ENCODE measurements at places on chromosomes 6 and 20.

- DNase-seq: no peak
Measured at GRCh38 chr6:80640176-80640575, 533.7 kb downstream of the BCKDHB start.

GRCh38 chr6:169141671-169142537 lies 111.7 kb downstream of the THBS2 start:
- DNase-seq: no peak

DNA sequence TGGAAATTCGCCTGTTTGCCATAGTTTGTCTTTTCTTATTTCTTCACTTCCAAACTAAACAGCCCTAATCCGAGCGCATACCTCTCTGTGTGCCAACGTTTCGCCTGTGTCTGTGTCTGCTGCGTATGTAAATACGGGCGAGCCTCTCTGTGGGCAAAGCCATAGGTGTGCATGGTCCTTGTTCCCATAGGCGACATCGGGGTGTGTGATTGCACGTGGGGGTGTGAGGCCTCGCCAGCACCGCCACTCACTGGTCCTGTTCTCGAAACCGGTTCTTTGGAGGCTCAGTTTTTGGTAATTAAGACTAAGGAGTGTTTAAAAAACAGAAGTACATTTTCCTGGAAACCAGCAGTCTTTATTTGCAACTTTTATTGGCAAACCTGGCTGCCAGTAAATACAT lies 6.0 kb upstream of the FOXC1 start:
- no peak for DNase-seq

- DNase-seq: no peak
Measured at GRCh38 chr6:143687591-143687990, 9.8 kb downstream of the PHACTR2 start.

DNA sequence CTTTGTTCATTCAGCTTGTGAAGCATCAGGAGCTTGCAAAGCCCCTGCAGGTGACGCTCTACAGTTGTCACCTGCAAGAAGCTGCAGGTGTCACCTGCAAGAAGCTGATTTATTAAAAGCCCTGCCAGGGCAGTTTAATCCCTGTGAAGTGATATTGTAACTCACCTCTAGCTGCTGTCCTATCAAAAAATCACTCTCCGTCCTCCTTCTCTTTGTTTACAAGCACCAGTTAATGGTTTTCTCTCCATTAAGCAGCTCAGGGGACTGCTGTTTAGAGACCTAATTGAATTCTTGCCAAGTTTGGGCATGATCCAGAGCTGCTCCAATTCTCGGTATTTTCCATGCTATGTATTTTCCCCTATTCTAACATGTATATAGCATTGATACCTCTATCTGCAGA lies 345.9 kb downstream of the ARHGAP18 start:
- DNase-seq: no peak

DNA sequence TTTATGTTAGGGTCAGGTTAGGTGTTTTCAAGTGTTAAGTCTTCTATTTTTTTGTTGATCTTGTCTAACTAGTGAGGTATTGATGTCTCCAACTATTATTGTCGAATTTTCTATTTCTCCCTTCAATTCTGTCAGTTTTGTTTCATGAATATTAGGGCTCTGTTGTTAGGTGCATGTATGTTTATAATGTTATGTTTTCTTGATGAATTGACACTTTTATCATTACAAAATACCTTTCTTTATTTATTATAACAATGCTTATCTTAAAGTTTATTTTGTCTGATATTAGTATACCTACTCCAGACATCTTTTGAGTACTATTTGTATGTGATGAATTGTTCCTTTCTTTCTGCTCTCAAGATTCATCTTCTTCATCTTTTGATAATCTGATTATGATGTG lies 12.9 kb upstream of the TRIM38 start:
- no peak for DNase-seq

- no peak for DNase-seq
Measured at GRCh38 chr6:88641178-88641903, 322.1 kb downstream of the RNGTT start.

DNA sequence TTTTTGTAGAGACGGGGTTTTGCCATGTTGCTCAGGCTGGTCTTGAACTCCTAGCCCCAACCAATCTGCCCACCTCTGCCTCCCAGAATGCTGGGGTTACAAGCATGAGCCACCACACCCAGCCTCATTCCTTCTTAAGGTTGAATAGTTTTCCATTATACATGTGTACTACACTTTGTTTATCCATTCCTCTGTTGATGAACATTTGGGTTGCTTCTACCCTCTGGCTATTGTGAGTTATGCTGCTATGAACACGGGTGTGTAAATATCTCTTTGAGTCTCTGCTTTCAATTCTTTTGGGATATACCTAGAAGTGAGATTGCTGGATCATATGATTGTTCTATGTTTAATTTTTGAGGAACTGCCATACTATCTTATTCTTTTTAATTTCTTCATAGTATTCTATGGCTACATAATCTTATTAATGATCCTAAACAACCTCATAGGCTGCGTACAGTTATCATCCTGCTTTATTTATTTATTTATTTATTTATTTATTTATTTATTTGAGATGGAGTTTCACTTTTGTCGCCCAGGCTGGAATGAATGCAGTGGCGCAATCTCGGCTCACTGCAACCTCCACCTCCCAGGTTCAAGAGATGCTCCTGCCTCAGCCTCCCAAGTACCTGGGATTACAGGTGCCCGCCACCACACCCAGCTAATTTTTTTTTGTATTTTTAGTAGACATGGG lies 49.2 kb upstream of the TLDC2 start:
- no peak for DNase-seq

GRCh38 chr6:158047563-158048323 lies 66.1 kb downstream of the SYNJ2 start:
- DNase-seq: no peak

- DNase-seq: no peak
Measured at GRCh38 chr6:32105433-32105832, 3.7 kb downstream of the TNXB start.
